A375 (cell line): ENCODE measurements at places on chromosomes 7 and 10. TPM values are rescaled to one million over a fixed set of nuclear protein-coding genes. Genes with fewer than 3 reads are reported as not detected.

The KAZALD1 gene
- total RNA-seq: 11.8 and 15.1 TPM in 2 replicates

The LBX1 gene
- not detected in 2 replicates for total RNA-seq

The CYP26A1 gene
- 0.32 and 0.91 TPM in 2 replicates for total RNA-seq

The PRKG1 gene
- total RNA-seq: 1.1 and 1.3 TPM in 2 replicates

The ERVW-1 gene
- not detected in 2 replicates for total RNA-seq

The H2AZ2 gene
- 271 and 294 TPM in 2 replicates for total RNA-seq

The SORCS3 gene
- not detected in 2 replicates for total RNA-seq

The MEOX2 gene
- total RNA-seq: 45.1 and 52.5 TPM in 2 replicates

The EXOSC1 gene
- 49.7 and 58.5 TPM in 2 replicates for total RNA-seq

The CTAGE15 gene
- total RNA-seq: not detected in 2 replicates

The CYP26C1 gene
- total RNA-seq: 0.04 and 0.27 TPM in 2 replicates

The ABCA13 gene
- total RNA-seq: 0.94 and 1.0 TPM in 2 replicates

The AKR1C2 gene
- 10.1 and 17.8 TPM in 2 replicates for total RNA-seq

The GTPBP10 gene
- total RNA-seq: 15.7 and 23.7 TPM in 2 replicates

The C7orf33 gene
- not detected in 2 replicates for total RNA-seq

The PLEKHA1 gene
- total RNA-seq: 6.9 and 8.1 TPM in 2 replicates

The COPS6 gene
- total RNA-seq: 98.4 and 100 TPM in 2 replicates

The HOXA10 gene
- 14.8 and 16.1 TPM in 2 replicates for total RNA-seq

The SCART1 gene
- total RNA-seq: 7.5 and 7.9 TPM in 2 replicates

The CCL24 gene
- total RNA-seq: not detected in 2 replicates

The TMEM273 gene
- not detected in 2 replicates for total RNA-seq

The INMT gene
- total RNA-seq: 0.11 and 0.42 TPM in 2 replicates

The PROSER2 gene
- 29.3 and 31.3 TPM in 2 replicates for total RNA-seq

The ANKRD61 gene
- 0.19 TPM in 1 of 2 replicates, not detected in the other for total RNA-seq

The HECW1 gene
- 2.5 TPM in 2 replicates for total RNA-seq

The GARS1 gene
- total RNA-seq: 238 and 330 TPM in 2 replicates

The PTEN gene
- total RNA-seq: 35.9 and 56.9 TPM in 2 replicates

The PBLD gene
- total RNA-seq: 0.87 and 2.8 TPM in 2 replicates

The MMP21 gene
- total RNA-seq: 0.19 TPM in 1 of 2 replicates, not detected in the other

The CASD1 gene
- 6.6 and 13.5 TPM in 2 replicates for total RNA-seq

The MMRN2 gene
- 4.1 and 6.3 TPM in 2 replicates for total RNA-seq

The ARHGAP22 gene
- 3.7 and 4.2 TPM in 2 replicates for total RNA-seq

The FANK1 gene
- 0.85 and 2.8 TPM in 2 replicates for total RNA-seq

The MBL2 gene
- 0.05 and 0.26 TPM in 2 replicates for total RNA-seq

The STEAP1 gene
- total RNA-seq: 3.8 and 5.6 TPM in 2 replicates

The ADK gene
- total RNA-seq: 28.3 and 30.7 TPM in 2 replicates

The NUTM2A gene
- 0.45 and 1.3 TPM in 2 replicates for total RNA-seq
